ENCODE measurements at places on chromosomes 3 and 15.

DNA sequence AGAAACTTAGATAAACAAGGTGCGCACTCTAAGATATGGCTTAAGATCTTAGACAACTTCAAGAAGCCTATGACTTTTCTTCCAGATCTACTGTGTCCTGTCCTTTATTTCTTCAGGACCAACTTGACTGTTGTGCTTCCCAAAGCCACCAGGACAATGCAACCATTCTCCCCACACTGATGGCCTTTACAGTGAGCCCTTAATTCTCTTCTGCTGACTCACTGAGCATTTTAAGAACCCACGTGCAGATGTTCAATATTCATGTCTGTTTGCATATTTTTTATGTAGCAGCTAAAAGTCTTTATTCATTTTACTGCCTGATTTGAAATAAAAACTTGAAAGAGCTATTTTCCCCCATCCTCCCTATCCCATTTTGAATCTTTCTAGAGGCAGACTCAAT lies 103.3 kb upstream of the SLC2A2 start:
- DNase-seq: no peak

DNA sequence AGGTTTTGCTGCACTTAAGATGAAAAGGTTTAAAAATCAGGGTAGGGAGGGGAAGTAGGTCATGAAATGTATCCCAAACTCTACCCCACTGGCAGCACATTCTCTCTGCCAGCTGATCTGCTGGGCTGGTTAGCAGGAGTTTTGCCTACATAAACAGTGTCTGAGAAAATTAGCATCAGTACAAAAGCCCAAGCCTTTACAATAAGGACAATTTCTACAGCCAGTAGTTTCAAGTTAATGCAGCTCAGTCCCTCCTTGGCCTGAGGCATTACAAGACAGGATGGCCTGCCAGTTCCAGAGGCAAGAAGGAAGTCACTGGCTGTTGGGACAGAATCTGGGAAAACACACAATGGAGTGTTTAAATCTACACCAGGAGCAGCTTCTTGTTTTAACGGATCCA lies 32.8 kb downstream of the NCEH1 start:
- peak; percentile 14 for DNase-seq

DNA sequence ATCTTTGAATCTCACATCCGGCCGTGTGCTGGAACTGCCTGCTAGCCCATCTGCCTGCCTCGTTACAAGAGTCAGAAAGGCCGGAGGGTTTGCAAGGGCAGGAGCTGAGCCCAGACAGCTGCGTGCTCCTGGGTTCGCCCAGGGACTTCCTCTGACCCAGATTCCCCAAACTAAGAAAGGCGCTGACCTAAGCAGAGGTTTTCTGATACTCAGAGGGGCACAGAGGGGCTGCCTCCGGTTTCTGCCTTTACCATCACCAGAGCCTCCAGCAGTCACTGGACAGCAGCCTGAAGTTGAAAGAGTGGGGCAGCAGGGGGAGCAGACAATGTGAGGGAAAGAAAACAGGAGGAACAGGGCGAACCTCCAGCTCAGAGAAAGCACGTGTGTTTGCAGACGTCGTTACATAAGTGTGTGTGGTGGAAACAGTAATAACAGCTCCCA lies 33.4 kb upstream of the RAD18 start:
- no peak for DNase-seq

GRCh38 chr3:45198264-45199260 lies 27.5 kb downstream of the TMEM158 start:
- DNase-seq: no peak

- DNase-seq: no peak
Observed at GRCh38 chr3:5061218-5061569, 60.9 kb upstream of the ARL8B start.

DNA sequence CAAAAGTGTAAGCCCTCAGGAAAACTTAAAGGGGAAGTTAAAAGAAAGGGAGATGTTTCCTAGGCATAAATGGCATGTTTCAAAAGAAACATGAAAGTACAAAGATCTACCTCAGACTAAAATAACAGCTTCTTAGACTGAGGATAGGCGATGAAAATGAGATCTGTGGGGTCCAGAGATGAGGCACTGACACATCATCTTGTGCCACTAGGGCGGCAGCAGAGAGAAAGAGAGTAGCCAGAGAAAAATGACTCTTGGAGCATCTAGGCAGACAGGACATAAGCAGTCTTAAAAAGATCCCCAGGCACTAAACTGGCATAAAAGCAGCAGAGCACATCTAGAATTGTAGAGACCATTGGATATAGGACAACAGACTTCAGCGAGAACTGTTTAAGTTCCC lies 42.5 kb upstream of the RFX7 start:
- DNase-seq: no peak

All from SJSA1 (cell line).